ENCODE measurements at places on chromosomes 1 and 21.

- DNase-seq, result no peak
Observed at GRCh38 chr1:62794053-62794452, 10.1 kb downstream of the ATG4C start.

DNA sequence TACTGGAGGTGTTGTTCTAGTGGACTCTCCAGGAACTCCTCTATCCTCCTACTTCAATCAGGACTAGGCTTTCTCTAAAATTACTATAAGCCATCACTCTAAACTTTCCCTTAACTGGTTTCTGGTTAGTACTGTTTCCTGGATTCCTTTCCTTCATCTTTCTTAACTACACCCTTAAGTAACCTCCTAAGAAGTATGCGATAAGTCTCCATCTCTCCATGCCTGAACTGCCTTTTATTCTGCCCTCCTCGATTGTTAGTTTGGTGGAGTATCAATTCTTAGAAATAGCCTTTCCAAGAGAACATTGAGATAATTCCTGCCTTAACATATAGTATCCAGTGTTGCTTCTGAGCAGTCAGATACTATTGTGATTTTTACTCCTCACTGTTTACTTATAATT lies 162.9 kb upstream of the PDE4B start:
- DNase-seq, result no peak

GRCh38 chr1:205794011-205794730 lies 18.8 kb downstream of the SLC41A1 start:
- DNase-seq, result peak; percentile 88

DNA sequence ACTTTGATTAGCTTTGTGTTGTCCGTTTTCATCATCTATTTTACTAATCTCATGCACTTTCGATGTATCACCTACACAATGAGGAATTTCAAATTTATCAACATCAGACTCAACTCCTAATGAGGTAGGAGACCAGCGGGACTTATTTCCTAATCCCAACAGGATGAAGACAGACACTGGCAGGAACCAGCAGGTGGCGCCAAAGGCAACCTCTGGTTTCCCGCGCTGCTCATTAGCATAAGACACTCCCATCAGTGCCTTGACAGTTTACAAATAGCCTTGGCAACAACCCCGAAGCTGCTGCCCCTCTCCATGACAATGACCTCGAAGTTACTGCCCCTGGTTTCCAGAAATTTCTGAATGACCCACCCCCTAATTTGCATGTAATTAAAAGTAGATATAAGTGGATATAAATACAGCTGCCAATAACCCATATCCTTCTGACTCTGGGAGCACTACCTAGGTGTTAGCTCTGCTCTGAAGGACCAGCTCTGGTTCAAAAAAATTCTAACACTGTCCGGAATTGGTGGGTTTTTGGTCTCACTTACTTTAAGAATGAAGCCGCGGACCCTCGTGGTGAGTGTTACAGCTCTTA lies 974.8 kb downstream of the ADGRL2 start:
- no peak for DNase-seq

GRCh38 chr1:68313735-68314134 lies 81.4 kb upstream of the WLS start:
- no peak for DNase-seq

DNA sequence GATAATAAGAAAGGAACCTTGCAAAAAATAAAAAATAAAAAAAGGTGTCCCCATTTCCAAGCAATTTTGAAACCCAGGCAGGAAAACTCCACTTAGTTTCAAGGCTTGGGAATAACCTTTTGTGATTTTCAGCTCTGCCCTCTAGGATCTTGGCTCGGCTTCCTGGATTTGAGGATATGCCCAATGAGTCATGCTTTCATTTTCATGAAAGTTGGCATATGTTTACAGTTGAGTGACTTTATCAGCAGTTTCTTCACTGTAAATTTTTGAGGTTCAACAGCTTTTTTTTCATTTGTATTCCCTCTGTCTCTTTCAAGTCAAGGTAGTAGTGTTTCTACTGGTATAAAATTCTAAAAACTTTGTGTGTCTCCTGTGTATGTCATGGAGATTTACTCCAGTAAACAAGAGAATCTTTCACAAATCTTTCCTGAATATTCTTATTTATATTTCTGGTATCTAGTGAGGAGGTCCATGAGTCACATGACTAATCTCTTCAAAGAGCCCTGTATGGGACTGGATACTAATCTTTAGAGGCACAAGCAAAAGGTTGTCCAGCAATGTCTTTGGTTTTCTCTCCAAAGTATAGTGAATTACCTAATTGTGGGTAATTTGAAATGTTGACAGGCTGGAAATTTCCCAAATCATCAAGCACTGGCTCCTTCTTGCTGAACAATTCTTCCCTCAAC lies 335.3 kb downstream of the BRINP2 start:
- DNase-seq, result no peak

- no peak for DNase-seq
Observed at GRCh38 chr21:46605767-46606426, 1.0 kb upstream of the S100B start.

GRCh38 chr1:75522389-75522788 lies 88.5 kb downstream of the SLC44A5 start:
- no peak for DNase-seq

- DNase-seq, result no peak
Observed at GRCh38 chr1:192703283-192704206, 67.6 kb downstream of the RGS13 start.

GRCh38 chr1:160954158-160955104 lies at the start of gene ITLN2:
ITLN2 (minus strand) TSS chr1:160954809; CDS start chr1:160954741, 68 bp downstream.
- peak; percentile 52 for DNase-seq

DNA sequence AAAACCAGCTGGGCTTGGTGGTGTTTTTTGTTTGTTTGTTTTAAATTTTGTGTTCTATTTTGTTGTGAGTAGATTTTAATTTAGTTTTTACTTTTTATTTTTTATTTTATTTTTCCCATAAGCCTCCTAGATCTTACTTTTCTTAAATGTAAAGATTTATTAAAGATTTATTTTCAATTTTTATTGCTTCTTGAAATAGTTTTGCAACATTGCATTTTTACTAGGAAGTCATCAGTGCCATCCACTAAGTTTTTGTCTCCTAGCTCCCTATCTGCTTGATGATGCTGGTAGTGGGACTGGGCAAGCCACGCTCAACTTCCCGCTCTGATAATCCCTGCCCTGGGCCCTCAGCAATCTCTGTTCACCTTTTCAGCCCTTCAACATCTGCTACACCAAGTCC lies 175.4 kb downstream of the CDC7 start:
- no peak for DNase-seq

DNA sequence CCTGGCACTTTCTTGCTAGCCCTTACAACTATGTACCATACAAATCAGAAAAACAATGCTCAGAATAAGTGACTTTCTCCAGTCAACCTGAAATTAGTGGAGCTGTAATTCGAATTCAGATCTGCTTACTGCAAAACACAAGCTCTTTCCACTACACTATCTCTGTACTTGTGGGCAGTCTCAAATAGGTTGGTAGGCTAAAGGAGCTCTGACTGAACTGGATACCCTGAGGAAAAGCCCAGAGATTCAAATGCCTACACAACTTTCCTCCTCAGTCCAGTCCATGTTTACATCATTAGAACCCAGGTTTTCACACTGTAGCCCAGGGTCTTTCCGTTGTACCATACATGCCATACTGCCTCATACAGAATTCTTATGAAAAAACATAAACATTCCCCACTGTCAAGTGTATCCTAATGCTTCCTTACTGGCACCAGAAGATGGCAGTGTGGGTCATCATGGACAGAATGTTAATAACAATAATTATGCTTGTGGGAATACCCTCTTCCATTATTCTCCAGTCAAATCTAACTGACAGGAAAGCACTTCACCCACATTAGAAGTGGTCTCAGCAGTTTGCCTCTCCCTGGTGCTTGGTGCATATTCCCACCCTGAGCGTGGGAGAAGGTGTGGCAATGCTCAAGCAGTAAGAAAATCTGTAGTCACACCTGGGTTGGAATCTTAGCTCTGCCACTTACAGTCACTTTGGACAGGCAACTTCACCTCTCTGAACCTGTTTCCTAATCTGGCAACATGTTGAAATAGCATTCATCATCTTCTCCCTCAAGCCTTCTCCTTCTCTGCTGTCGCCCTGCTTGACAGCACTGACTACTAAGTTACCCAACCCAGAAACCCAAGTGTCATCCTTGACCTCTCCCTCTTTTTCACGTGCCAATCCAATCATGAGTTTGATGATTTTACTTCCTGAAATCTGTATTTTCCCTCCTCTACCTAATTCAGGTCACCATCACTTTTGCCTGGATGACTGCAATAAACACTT lies 14.4 kb upstream of the ZFYVE9 start:
- DNase-seq, result peak; percentile 75

DNA sequence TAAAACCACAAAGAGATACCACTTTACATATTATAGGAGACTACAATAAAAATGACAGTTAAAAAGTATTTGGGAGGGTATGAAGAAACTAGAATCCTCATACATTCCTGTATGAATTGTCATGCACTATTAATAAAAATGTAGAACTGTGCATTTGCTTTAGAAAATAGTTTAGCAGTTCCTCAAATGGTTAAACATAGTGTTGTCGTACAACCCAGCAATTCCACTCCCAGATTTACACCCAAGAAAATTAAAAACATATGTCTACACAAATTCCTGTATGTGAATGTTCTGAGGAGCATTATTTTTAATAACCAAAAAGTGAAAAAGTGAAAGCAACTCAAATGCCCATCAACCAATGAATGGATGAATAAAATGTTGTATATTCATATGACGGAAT lies 23.1 kb upstream of the PDE4B start:
- DNase-seq, result no peak

DNA sequence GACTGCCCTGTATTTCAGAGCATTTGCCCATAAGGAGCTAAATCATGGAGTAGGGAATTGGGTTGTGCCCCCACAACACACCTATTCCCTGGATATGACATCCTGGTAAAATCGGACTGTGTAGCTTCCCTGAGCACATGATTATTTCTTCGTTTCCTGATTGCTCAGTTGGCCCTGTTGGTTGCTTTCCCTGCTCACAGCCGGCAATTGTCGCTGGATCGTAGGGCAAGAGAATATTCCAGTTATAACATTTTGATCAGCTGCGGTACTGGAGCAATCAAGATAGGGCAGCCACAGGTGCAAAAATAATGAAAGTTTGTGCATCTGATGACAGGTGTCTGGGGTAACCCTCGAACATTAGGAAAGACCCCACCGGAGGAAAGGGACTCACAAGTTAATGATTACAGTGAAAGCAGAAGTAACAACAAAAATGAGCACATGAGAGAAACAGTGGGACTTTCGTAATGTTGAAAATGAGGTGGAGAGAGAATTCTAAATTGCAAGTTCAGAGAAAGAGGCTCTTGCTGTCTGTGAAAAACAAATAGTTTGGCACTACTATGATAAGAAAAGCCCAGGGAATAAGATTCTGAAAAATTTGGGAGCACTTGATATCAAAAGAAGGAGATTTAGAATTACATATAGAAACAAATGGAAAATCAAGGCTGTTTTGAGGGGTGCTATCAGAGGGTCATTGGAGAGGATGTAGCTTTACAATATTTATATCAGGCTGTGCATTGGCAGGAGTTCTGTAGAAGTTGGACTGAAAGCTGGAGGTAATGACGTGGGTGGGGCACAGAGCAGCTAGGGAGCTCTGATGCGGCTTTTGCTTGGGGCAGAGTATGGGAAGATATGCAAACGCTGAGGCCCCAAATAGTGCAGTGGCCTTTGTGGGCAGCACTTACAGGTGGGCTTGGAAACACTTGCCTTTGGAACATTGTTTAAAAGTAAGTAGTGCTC lies at the start of gene MAB21L3:
Gene MAB21L3, plus strand, starts transcription at position 833 of the 957 bp plus-strand sequence. CDS start 1,217 bp downstream, outside the sequence.
- peak; percentile 77 for DNase-seq

- peak; percentile 65 for DNase-seq
Observed at GRCh38 chr1:228735871-228736586, 750 bp downstream of the RHOU start.

DNA sequence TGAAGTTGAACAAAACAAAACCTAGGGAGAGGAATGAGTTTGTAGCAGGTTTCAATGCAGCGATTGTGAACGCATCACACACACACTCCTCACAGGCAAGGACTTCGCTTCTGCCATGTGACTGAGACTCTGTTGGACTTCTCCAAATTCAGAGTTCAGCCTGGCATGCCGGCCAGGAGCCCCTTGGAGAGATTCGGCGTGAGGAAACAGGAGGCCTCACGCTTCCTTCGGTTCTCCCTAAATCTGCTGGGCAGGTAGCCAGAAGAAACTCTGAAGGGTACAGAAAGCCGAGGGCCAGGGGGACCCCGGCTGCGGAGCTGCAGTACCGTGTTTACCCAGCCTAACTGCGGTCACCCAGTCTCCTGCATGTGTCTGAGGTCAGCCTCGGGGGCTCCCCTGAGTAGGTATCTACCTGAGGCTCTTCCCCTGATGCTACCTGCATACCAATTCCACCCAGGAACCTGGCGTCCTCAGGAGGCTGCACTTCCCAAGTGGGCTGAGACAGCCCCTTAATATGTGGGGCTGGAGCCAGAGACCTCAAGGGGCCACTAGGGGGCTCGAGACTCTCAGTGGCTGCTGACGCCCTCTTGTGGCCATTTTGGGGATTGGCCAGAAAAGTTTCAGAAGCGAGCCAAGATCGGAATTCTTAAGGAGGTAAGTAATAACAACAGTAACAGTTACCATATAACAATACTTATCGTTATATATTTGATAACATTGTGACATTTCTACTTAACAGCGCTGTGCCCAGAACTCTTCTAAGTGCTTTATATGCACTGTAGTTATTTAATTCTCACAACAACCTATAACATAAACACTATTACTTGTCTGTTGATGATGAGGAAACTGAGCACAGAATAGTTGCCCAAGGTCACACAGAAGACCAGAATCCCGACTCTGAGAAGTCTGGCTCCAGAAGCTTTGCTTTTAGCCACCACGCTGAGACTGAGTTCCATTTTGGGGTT lies 2.7 kb upstream of the ANXA9 start:
- peak; percentile 89 for DNase-seq

GRCh38 chr1:214665606-214666110 lies 62.7 kb downstream of the CENPF start:
- no peak for DNase-seq

GRCh38 chr1:40059960-40060750 lies 19.6 kb downstream of the CAP1 start:
- DNase-seq, result no peak

- DNase-seq, result peak; percentile 82
Observed at GRCh38 chr1:156430303-156430702, 61.3 kb downstream of the RHBG start.

GRCh38 chr1:59952065-59952464 lies 25.5 kb upstream of the CYP2J2 start:
- no peak for DNase-seq

DNA sequence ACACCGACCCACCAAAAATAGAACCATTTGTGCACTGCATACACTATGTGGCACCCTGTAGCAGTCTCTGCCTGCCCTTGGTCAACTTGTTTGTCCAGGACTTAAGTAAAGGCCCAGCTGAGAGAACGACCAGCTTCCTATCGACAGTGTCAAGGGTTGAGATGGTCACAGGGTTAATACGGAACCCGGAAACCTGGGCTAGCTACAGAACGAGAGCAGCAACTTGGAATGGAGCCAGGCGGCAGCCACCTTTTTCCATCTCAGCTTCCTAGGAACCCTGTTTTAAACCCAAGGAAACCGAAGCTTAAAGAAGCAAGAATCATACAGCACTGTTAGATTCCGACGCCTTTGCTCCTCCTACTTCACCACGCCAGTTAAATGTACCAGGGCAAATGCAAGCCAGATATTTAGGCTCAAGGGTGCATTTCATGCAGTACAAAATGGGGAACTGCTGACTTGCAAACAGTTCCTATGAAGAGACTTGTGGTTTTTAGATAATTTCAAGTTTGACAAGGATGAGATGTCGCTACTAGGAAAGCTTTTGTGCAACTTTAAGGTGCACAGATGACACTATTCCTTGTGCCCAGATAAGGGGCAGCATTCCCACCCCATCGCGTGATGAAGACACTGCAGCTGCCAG lies 35.5 kb downstream of the SLC66A1 start:
- no peak for DNase-seq
